ENCODE measurements at places on chromosomes 5 and 9. TPM values are rescaled to one million over a fixed set of nuclear protein-coding genes. Genes with fewer than 3 reads are reported as not detected.

DNA sequence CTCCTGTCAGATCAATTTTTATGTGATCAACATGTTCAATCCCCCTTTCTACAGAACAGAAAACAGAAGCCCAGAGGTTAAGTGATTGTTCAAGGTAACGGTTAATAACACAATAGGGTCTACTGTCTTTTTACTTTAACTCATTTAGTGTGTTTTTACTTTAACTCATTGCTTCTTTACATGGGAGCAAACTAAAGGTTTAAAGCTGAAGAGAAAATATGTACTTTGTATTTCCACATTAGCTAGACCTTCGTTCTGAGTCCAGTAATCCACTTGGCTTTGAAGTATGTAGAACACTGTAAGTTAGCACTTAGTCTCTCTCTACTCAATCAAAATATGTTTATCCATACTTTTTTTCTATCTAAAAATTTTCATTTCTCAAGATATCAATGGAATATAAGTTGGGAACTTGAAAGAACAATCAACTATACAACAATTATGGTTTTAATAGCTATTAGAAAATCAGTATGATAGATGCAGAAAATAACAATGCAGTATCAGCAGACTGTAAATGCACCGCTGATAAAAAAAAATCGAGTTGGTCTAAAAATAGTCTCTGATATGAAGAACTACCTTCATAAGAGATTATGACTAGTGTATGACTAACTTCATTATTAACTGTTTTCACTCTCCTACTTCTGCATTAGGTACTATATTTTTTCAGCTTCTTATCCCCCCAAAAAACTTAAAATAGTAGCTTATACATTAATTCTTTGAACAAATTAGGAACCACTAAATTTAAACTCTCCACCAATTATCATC, 20.6 kb downstream of the PGGT1B start:
- DNase-seq = no peak

- DNase-seq = peak; percentile 34
These were observed 64.9 kb downstream of the DOCK2 start for GRCh38 chr5:169701910-169702451.

Gene PTGS1
- 7.3 TPM for polyA plus RNA-seq

GRCh38 chr9:132059361-132059760, 20.3 kb downstream of the MED27 start:
- no peak for DNase-seq

- DNase-seq = peak; percentile 40
These were observed 4.3 kb upstream of the TIFAB start for GRCh38 chr5:135456238-135457099.

Gene CDC20B
- 0.12 TPM for polyA plus RNA-seq

- no peak for DNase-seq
These were observed 86.3 kb downstream of the MVB12B start for GRCh38 chr9:126412905-126413304.

DNA sequence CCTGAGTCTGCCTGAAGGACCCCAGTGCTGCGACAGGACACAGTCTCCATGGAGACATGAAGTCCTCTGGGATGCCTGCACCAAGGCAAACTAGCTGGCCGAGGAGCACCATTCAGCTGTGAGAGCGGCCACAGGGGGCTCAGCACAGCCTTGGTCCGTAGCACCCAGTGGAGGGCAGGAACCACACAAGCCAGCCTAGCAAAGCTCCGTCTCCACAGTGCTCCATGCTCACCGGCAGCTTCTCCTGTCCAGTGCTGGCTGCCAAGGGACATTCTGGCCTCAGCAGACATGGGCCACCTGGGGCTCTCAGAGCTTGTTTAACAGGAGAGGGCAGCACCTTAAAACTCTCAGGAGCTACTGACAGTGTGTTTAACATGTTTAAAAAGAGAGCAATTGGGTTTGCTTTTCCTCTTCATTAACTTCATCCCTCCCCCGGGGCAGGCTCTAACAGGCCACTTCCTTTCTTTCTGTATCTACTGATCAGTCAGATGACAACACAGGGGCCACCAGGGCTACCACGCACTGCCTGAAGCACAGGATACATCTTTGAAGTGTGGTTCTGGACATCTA, 57.0 kb downstream of the SECISBP2 start:
- DNase-seq = no peak

DNA sequence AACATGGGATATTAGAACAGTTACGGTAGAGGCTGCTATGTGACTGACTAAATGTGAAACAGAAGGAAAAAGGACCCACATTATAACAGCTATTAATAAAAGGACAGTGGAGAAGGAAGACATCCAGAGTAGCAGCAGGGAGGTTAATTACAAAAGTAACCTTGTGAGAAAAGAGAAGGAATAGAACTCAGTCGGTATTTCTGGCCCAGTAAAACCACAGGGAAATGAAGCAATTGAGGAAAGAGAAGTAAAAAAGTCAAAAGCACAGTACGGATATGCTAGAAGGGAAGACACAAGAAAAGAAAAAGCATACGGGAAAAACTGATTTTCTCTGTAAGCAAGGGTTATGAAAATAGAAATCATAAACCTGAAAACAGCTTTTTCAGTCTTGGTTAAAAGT, 164.7 kb downstream of the RFX3 start:
- no peak for DNase-seq

All from hepatocyte (in vitro differentiated cells).